ENCODE measurements at places on chromosomes 12 and 14.

- DNase-seq = no peak
These were observed 486.1 kb downstream of the GLT1D1 start for GRCh38 chr12:129339336-129339735.

DNA sequence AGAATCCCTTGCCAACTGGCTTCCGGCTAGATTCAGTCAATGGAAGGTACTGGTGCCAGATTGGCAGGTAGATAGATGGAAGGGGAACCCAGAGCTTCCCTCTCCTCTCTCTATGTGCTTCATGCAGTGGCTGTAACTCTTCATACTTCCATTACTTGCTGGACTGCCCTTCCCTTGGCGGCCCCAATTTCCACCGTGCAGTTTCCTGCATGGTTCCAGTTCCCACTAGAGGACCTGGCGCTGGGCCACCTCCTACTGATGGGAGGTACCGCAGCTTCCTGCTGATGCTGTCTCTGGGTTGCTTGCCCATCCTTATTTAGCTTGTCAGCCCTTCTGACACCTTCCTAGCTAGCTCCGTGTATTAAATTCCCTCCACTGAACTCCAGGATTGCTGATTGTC, 226.4 kb downstream of the ANO2 start:
- DNase-seq = no peak

DNA sequence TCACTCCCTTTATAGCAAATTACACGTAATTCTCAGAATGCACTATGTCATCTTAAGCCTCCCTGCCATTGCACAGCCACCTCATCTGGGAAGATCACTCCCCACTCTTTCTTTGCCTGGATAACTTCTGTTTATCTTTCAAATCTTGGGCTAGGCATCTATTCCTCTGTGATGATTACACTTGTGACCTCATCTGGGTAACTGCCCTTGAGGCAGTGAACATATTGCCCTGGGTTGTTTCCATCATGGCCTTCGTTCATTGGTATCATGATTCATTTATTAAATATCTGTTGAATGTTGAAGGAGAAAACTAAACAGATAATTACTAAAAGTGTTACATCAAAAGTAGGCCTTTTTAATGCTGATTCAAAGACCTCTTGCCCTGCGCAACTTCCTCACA, 26.2 kb upstream of the PDE3A start:
- peak; percentile 42 for DNase-seq

DNA sequence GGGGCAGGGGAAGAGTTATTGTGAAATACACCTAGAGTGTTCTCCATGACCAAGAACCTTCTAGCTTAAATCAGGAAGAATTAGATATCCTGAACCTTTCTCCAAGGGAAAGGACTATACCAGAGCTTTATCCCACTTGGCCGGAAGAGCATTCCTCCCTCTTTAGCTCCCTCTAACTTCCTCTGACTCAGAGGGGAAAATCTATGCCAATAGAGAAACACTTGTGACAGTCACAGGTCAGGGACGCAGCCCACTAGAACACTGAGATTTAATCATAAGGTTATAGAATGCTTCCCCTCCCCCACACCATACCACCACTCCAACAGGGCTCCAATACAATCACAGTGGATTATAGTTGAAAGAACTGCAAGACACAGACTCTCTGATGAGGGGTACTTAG, 55.4 kb upstream of the RFX4 start:
- peak; percentile 33 for DNase-seq

DNA sequence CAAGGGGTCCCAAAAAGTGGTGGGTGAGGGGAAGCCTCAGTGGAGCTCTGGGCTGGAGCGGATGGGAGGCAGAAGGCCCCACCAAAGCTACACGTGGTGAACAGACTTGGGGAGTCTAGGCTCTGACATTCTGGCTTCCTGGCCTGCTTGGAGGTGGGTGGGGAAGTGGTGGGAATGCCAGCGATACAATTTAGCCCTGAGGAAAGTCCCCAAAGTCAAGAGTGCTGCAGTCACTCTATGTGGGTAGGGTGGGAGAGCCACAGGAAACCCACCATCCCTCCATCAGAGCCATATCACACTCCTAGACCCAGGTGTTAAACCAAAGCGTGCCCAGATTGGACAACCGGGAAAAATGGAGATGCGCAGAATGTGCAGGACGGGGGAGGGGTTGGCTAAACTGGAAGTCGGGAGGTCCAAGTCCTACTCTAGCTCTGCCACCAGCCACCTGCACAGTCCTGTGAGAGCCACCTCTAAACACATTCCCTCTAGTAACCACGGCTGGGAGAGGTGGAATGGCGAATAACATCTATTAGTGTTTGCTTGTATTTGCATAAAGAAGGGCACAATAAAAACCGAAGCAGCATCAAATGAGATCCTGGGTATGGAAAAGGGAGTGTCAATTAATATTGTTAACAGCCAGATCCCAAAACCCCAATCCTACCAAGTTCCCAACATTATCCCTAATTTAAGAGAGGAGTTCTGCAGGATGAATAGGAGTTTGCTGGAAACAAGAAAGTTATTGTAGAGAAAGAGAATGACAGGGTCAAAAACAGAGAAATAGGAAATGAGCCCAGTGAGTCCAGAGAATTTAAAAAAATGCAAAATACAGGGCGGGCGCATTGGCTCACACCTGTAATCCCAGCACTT, 14.0 kb upstream of the CD9 start:
- no peak for DNase-seq

DNA sequence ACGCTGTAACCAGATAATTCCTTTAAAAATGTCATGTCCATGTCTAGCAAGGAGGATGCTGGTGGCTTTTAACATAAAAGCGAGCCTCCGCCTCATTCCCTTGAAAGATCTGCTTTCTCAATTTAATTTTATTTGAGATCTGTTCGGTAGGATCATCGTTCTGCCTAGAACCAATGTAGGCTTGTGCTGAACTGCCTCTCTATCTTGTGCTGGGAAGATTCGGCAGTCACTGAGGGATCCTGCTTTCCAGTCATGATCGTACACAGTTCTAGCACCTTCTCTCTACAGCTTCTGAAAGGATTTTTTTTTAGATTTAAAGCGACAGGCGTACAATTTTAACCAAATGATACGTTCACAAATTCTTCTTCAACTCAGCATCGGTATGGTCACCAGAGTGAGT, 54.3 kb downstream of the PEBP1 start:
- DNase-seq = peak; percentile 41

- no peak for DNase-seq
These were observed 13.0 kb upstream of the LEMD3 start for GRCh38 chr12:65156366-65156841.

All from fibroblast of skin of right biceps (primary cell).